Activated CD8-positive, alpha-beta memory T cell treated with anti-CD3 and anti-CD28 coated beads, Interleukin-2, amount 50 U/mL, for 4 hours (primary cell): ENCODE measurements at places on chromosomes 5 and 9.

DNA sequence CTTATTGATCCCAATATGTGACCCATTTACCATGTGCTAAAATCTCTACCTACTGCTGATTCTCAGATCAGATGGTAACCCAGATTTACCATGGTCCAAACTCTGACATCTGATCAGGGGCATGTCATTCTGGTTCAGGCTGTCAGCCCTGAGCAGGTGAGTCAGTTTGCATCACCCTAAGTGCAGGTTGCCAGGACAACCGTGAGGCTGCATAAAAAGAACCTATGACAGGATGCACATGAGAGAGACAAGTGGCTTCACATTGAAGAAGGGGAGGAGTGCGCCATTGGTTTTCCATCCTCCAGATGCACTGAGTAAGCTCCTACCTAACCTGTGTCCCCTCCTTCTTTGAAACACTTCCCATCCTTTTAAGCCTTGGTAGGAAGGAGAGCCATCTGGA lies 801 bp upstream of the PRSS3 start:
- no peak for DNase-seq

DNA sequence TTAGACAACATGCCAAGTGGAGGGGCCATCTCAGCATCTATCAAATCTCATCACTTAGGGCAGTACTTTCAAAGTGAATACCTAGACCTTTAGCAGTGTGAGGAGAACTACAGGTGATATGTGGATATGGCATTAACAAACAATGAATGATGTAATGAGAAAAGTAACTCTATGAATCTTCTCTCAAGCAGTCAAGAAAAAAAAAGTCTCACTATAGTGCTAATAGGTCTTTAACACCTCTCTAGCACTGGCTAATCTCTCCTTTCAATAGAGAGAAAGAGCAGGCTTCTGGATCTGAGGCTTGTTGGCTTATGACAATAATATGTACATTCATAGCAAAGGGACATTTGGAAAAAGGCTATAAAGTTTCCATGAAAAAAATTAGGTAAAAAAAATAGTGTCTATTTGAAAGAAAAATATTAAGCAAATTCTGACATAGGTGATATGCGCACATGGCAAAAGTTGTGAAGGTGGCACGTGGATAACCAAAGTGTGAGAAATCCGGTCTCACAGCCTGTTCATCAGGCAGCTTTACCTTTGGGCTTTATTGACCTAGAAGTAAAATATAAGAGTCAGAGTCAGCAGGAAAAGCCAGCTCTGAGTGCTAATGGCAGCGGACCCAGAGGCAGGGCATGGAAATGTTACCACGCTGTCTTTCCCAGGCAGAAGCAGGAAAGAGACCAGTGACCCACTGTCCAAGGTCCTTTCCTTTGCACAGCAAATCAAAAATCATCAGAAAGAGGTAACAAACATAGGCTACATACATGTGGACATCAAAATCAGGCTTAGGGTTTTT lies 203.4 kb downstream of the EFNA5 start:
- DNase-seq = no peak

- DNase-seq = no peak
These were observed 5.2 kb upstream of the RPL26L1 start for GRCh38 chr5:172953776-172954675.

DNA sequence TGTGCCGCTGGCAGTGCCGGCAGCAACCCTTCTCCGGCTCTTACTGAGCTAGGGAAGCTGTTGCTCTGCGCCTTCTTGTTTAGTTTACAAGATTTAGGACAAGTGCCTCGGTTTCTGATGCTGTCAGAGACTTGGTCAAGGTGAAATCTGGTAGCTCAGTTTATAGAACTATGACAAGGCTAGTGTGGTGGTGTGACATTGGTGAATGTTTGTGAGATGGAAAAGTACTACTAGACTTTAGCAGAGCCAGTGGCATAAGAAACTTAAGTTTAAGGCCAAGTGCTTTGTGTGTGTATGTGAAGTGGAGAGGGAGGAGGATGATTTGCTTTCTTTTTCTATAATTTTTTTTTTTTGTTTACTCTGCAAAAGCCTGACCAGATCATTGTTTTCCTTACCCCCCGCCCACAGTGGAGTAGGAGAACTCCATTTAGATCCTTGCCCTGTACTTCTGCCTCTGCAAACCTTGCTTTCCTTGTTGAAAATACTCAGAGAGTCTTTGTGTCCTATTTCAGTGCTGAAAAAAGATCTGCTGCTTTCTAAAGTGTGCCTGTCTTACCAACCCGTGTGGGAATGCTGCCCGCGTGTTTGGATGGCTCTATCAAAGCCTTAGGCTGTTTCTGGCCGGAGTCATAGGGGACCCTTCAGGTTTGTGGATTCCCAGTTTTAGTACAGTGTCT lies 75.9 kb downstream of the TRIO start:
- no peak for DNase-seq

DNA sequence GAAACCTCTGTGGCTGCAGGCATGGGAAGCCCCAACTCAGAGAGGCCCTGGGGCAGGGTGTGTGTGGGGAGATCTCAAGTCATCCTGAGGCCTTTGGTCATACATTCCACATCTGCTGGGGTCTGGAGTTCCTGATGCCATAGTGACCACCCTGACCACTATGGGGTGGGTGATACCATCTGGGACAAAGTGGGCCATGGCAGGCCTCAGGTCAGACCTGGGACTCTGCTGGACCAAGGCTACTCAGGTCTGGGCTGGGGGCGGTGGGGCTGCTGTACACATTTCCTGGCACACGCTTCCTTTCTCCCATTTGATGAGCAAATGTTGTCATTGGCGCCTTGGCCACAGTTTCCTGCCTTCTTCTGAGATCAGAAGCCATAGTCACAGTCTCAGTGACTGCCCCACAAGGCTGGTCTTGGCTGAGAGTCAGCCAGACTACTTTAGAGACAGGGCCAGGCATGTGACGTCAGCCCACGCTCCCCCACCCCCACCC lies 15.1 kb upstream of the ACSL6 start:
- DNase-seq = peak; percentile 43

DNA sequence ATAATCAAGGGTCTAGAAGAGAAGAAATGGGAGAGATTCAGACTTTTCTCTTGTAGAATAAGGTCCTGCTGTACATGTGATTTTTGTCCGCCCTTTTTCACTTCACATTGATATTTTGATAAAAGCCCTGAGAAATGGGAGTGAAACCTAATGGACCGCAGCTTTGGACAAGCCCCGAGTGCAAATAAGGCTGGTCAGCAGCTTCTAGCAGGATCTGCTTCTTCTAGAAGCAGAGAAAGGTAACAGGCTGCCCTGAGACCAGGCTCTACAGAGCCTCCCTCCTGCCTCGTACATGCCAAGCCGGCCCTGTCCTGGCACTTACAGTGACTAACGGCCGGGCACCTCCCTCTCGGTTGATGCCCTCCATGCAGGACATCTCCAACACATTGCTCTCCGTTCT lies 33.4 kb downstream of the ACER2 start:
- DNase-seq = no peak

DNA sequence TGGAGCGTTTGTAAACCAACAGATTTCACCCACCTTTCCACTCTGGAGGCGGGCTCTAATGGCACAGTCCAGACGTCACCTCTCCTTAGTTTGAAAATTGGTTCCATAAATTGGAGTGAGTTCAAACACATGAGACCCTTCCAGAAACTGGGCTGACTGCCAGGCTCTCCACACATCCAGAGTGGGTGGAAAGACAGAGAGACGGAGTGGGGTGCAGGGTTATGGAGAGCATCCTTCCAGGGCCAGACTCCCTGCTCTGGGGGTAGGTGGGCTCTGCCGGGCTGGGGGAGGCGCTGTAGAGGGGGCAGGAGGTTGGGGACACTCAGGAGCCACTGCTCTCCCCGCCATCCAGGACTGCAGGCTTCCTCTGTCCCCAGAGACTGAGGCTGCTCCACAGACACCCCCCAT lies 104.7 kb upstream of the PHYKPL start:
- no peak for DNase-seq

GRCh38 chr9:108618906-108619550 lies 236.8 kb downstream of the ACTL7B start:
- no peak for DNase-seq
